ENCODE measurements at places on chromosomes 12 and 14.

- no peak for DNase-seq
These were observed 23.9 kb downstream of the GPR68 start for GRCh38 chr14:91220581-91221000.

DNA sequence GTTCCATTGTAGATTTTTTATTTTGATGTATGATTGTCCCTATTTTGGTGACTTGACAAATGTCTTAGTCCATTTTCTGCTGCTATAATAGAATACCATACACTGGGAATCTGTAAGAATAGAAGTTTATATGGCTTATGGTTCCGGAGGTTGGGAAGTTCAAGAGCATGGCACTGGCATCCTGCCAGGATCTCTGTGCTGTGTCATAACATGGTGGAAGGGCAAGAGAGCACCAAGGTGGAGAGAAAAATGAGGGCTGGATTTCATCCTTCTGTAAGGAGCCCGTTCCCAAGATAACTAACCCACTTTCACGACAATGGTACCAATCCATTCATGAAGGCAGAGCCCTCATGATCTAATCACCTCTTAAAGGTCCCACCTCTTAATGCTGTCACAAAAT lies 176.7 kb downstream of the TMEM132D start:
- no peak for DNase-seq

GRCh38 chr14:81269100-81269978 lies 48.6 kb upstream of the GTF2A1 start:
- DNase-seq, result peak; percentile 63

DNA sequence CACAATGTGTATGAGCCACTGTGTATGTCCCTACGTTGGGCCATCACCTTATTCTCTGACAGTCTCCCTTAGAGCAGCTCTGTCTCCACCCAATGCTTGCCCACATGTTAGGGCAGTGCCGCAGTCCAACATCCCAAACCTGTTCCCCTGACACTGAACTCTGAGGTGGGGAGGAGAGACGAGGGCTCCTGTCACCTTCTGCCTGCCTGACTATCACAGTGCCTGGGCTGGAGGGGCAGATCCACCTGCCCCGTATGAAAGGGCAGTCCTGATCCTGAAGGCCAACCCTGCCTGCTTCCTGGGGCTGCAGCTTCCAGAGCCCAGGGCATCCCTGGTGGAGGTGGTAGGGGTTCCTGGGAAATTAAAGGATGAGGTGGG lies 2.2 kb downstream of the TGM1 start:
- DNase-seq, result no peak

DNA sequence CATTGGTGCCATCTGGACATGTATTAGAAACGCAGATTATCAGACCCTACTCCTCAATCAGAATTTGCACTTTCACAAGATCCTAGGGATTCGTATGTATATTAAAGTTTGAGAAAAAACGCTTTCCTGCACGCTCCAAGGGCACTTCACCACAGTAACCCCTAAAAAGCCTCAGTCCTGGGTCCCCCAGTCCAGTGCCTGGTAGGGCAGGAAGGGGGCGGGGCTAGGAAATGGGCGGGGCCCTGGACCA lies 369 bp downstream of the DEPDC4 start:
- DNase-seq, result peak; percentile 91

DNA sequence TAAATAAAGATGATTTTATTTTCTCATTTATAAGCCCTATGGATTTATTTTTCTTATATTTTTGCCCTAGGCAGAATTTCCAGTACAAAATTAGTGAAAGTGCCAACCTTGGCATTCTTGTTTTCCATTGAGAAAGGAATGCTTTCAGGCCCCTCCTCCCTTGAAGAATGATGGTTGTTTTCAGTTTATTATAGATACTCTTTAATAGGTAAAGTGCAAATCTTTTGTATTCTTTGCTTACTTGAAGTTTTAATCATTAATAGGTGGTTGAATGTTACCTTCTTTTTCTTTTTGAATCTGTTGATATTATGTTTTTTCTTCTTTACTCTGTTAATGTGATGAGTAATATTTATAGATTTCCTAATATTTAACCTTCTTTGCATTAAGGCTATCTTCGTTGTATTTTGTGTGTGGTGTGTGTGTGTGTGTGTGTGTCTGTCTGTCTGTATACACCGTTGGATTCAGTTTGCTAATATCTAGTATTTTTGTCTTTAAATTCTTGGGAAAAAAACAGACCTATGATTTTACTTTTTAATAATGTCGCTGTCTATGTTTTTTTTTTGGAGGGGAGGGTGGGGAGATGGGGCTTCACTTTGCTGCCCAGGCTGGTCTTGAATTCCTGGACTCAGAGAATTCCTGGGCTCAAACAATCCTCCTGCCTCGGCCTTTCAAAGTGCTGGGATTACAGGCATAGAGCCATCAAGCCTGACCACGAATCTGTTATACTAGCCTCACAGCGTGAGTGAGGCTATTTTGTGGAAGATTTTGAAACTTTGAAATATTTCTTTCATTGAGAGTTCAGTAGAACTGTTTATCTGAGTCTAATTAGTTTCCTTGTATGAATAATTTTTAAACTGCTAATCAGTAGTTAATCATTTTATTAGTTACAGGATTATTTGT lies 13.5 kb downstream of the SRGAP1 start:
- DNase-seq, result no peak

DNA sequence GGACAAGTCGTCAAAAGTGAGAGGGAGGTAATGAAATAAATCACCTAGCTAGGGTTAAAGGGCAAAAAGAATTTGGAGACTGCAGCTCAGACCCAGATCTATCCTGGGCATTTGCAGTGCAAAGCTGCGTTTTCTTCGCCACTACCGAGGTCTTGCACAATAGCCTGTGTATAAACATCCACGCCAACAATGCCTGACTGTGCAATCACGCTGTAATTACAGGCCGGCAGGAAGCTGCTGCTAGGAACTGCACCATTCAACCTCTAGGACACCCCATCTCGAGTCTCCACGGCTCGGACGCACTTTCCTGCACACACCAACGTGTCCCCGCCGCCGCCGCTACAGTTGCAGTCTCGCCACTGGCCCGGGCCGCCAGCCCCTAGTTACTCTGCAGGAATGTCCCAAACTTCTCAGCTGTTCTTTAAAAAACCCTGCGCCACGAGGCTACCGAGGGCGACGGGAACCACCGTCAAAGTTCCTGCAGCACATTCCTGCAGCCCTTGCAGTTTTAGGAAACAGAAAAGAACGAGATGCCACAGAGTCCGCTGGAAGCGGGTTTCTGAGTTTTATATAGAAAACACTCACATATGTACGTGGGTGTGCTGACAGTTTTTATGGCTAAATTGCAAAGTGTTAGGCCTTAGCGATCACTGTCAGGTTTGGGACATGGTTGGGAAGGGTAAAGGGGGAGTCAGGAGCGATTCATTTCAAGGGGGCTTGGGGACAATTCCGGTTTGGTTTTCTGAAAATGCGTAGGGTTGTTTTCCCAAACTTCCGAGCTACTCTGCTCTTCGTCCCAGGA lies 65.6 kb upstream of the PTGR2 start:
- DNase-seq, result peak; percentile 95

DNA sequence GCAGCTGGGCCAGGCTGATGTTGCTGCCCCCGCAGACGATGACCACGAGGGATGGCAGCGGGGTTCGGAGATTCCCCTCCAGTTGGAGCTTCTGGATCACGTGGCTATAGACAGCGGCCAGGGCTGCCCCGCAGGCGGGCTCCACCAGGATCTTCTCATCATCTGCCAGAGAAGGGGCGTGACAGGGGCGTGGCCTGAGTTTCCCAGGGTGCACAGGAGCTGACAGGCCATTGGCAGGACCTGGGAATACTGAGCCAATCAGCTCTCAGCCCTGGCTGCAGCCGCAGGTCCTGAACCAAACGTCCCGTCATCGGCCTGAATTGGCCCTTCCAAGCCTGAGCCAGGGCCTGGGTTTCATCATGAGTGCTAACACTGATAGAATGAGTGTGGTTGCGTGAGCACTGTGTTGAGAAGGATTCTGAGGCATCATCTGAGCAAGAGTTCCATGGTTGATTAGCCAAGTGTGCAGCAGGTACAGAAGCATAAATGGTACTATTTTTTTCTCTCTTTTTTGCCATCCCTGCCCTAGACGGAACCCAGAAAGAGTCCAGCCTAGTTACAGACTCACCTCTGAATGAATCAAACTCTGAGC lies 10.6 kb downstream of the SDS start:
- DNase-seq, result peak; percentile 47

DNA sequence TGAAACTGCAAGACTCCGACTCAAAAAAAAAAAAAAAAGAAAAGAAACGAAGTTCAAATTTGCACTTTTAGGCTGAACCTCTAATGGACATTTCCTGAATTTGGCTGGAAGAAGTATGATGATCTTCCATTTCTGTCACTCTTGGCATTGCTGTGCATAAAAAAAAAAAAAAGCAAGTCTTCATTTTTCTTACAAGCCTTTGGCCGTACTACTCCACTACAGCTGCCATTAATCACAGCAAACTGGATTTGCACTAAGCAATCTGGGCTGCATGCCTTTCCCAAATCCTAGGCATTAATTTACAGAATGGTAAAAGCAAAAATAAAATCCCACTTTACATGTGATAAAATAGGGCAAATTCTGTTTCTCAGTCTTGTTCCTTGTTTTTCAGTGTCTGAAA lies 7.1 kb downstream of the CSRP2 start:
- DNase-seq, result no peak

DNA sequence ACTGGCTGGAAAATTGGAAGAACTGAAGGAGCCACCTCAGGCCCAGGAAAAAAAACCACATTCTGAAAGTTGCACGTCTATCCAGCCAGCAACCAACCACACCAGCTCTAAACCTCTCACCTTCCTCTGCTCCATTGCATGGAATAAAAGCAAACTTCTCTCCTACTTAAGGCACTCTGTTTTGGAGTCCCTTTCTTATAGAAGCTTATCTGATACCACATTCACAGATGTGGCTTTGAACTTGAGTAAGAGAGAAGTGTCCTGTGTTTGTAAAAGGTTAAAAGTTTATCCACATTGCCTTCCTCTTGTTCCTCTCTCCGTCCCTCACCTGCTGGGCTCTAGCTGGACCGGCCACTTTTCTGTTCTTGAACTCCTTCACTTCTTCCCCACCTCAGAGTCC lies 99.6 kb upstream of the PLXNC1 start:
- DNase-seq, result no peak

DNA sequence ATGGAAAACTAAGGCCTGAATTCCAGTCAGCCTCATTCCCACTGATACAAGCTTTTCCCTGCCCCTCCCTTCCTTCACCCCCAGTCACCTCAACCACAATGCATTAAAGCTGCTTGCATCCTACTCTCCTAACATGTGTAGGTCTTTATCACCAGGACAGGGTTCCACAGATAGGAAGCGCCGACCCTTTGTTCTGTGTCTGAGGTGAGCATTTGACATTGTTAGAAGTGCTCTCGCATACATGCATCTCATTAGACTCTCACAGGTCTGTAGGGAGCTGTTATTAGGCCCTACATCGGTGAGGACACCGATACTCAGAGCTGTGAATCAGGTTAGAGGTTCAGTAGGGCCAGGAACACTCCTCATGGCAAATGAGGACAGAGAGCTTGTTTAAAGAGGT lies 13.2 kb upstream of the EDDM3A start:
- DNase-seq, result no peak

- no peak for DNase-seq
These were observed 2.5 kb upstream of the OR4N2 start for GRCh38 chr14:19801118-19801464.

GRCh38 chr12:24931666-24932405 lies 17.1 kb downstream of the BCAT1 start:
- peak; percentile 95 for DNase-seq

DNA sequence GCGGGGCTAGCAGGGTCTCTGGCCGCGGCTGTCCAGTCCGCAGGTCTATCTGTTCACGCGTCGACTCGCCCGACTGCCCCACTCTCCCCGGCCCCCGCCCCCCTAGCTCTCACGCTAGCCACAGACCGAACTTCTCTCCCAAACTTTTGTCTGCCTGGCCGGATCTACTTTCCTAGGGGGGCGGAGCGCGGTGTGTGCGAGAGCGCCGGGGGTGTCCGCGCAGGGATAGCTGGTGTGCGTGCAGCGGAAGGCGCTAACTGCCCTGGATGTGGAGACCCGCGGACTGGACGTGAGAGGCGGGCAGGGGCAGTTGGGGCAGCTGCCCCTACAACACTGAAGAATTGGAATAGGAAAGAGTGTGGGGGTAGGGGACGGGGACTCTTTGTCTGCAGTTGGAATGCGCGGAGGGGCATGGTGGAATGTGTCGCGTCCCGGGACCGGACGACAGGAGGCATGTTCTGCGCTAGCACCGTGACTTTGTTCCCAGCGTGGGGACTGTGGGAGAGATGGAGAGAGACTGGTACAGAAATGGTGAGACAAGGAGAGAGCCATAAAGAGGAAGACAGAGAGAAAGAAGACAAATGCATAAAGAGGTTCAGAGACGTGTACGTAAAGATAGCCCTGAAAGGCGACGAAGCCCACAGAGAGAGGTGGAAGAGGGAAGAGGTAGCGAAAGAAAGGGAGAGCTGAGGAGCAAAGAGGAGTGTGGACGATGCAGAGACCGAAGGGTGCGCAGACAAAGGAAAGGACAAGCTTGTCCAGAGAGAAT lies at the start of gene AJUBA:
Gene AJUBA, minus strand, starts transcription at position 75 of the 769 bp plus-strand sequence. CDS start 285 bp downstream, outside the sequence.
- peak; percentile 92 for DNase-seq

- DNase-seq, result no peak
These were observed 73.8 kb downstream of the DRAM1 start for GRCh38 chr12:101951002-101951670.

GRCh38 chr12:127270193-127270592 lies 996.8 kb upstream of the TMEM132C start:
- DNase-seq, result peak; percentile 88

DNA sequence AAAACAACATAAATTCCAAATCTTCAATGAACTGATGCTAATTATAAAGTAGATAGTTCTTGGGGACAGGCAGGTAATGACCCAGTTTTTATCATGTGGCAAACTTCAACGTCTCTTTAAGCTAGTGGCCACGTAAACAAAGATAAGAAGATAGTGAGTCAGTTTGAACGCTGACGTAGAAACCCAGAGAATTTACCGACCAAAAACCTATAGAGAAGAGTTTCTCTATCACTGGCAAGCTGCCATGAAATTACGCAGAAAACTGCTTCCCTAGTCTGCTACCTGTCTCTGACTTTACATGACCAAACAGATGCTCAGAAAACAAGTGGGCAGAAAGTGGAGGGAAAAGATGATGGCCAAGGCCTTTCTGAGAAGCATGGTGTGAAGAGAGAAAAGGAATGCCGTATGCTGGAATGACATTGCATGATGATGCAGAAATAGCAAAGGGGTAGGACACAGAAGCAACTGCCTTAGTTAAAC lies 136.3 kb downstream of the ITPR2 start:
- DNase-seq, result no peak

- no peak for DNase-seq
These were observed 6.8 kb downstream of the PRPH start for GRCh38 chr12:49301760-49302159.

- DNase-seq, result no peak
These were observed 174.5 kb upstream of the NPAS3 start for GRCh38 chr14:32764131-32764530.

DNA sequence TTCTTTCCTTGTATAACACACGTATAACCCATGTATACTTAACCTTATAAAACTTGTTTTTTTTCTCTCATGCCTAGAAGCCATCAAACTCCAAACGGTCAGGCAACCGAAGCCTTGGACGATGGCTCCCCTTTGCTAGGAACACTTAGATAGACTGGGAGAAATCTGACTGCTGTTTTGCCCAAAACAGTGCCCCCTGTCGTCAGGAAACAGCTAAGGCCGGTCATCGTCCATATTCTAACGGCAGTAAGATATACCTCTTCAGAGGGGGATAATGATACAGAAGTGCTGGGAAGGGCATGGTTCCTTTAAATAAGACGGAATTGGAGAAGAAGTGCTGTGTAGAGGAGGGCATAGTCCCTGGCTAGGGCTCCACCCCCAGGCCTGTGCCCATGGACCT lies 130.5 kb downstream of the SLC41A2 start:
- DNase-seq, result no peak

Data from NB4 (cell line).